Uterus (tissue), 4 donors: ENCODE measurements at places on chromosomes 5 and 9. TPM values are rescaled to one million over a fixed set of nuclear protein-coding genes. Genes with fewer than 3 reads are reported as not detected.

Gene CLTA
- total RNA-seq, result 136 TPM

- peaks cover 16% of the 10 kb centered on the region for H3K4me1 ChIP-seq
- peak overlapping the region; percentile 85 for H3K27ac ChIP-seq
- H3K27me3 ChIP-seq, result no peaks in the 10 kb centered on the region
- peak overlapping the region; percentile 29 for H3K4me3 ChIP-seq
- no peak for DNase-seq
- no peaks in the 10 kb centered on the region for H3K36me3 ChIP-seq
These were observed 13.1 kb downstream of the TRIO start for GRCh38 chr5:14156290-14156649.

DNA sequence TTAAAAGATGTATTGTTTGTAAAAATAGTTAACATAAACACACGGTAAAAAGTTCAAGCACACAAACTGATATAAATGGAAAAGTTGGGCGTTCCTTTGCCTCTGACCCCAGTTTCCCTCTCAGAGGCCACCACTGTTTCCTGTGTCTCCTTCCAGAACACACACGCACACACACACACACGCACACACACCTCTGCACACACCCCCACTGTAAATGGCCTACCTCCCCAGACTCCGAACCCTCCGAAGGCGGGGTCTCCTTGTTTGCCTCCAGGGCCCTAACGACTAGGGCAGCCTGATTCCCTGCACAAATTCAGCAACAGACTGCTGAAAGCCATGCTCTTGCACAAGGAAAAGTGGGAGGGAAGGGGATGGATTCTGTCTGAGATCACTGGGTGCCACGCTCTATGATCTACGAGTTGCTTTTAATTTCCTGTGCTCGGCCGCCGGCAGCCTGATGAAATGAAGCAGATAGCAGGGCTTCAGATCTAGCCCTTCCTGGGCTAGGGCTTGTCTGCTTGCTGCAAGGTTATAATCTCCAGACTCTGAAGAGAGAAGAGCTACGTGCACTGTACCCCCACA, 184.0 kb upstream of the IL12B start:
- H3K27me3 ChIP-seq, result no peaks in the 10 kb centered on the region
- H3K4me1 ChIP-seq, result no peaks in the 10 kb centered on the region
- H3K4me3 ChIP-seq, result no peak overlapping the region
- H3K36me3 ChIP-seq, result no peaks in the 10 kb centered on the region

GRCh38 chr5:118233606-118234005, 754.7 kb downstream of the DTWD2 start:
- H3K4me1 ChIP-seq, result no peaks in the 10 kb centered on the region
- no peaks in the 10 kb centered on the region for H3K27me3 ChIP-seq
- no peaks in the 10 kb centered on the region for H3K36me3 ChIP-seq
- no peak for DNase-seq
- H3K4me3 ChIP-seq, result no peak overlapping the region
- no peak overlapping the region for H3K27ac ChIP-seq
